ENCODE measurements at places on chromosomes 7 and 10. TPM values are rescaled to one million over a fixed set of nuclear protein-coding genes. Genes with fewer than 3 reads are reported as not detected.

DNA sequence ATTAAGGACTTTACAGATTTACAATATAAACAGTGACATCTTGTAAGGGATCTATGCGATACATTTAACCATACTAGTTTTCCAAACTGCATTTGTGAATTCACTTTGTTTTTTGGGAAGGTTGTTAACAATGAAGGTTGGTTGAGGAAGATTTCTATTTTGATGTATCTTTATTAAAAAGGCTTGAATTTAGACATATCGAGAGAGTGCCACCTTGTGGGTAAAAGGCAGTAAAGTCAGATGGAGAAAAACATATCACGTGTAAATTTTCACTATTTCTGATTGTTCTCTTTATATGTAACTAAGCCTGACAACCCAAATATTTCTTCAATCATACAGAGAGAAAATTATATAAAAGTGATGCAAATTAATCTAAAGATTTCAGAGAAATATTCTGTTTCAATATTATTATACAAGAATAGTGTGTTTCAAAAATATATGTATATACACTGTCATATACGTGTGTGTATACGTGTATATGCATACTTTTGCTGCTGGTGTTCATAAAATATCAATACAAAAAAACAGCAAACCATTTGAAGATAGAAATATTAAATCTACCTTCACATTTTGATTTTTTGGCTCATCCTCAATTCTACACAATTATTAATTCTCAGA, 988.6 kb downstream of the SORCS1 start:
- H3K36me3 ChIP-seq, result no peaks in the 10 kb centered on the region
- H3K27ac ChIP-seq, result no peak overlapping the region
- H3K4me1 ChIP-seq, result no peaks in the 10 kb centered on the region
- no peak overlapping the region for H3K4me3 ChIP-seq

Gene MBL2
- not detected for polyA plus RNA-seq

DNA sequence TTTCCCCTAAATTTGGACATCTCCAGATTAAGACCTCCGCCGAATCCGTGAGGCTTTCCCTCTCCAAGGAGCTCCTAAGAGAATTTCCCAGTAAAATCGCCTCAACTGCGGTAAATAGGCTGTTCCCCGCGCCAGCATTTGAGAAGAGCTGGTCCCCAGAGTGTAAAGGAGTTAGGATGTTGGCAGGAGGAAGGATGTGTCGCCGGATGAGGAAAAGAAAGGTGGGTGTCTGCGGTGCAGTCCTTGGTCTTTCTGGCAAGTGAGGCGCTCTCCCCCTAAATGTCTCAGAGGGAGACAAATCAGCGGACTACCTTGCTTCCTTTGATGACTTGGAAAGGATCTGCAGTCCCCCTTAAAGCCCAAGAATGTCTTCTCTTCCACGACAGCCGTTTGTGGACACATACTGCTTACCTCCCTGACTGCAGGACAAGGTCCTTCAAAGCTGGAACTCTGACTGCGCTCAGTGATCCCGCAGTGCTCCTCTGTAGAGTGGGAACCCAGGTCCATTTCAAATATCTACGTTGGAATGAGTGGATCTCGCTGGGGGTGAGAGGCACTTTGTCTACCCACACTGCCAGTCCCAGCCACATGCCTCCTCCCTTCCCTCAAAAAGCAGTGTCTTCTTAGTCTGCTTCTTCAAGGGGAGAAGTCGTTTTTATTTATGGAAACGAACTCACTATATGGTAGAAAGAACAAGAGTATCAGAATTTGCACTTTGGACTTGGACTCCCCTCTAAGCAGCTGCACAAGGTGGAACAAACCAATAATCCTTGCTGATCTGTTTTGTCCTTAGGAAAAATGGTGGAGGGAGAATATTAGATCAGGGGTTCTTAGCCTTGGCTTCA, 1.1 kb upstream of the DLG5 start:
- H3K36me3 ChIP-seq, result no peaks in the 10 kb centered on the region
- H3K27me3 ChIP-seq, result peaks cover 72% of the 10 kb centered on the region
- DNase-seq, result no peak

GRCh38 chr7:17131060-17131345, 167.4 kb upstream of the AHR start:
- no peaks in the 10 kb centered on the region for H3K27me3 ChIP-seq
- peaks cover 5% of the 10 kb centered on the region for H3K4me1 ChIP-seq
- no peak overlapping the region for H3K4me3 ChIP-seq
- H3K27ac ChIP-seq, result no peak overlapping the region
- DNase-seq, result no peak

- peaks cover 41% of the 10 kb centered on the region for H3K27me3 ChIP-seq
- H3K36me3 ChIP-seq, result no peaks in the 10 kb centered on the region
- H3K4me1 ChIP-seq, result peaks cover 4% of the 10 kb centered on the region
- DNase-seq, result peak; percentile 65
- peak within 1 kb of the TSS; percentile 90 for H3K4me3 ChIP-seq
- no peak within 1 kb of the TSS for H3K27ac ChIP-seq
Observed at GRCh38 chr10:90857635-90858460, at the start of gene HTR7. Gene HTR7, minus strand, starts transcription at chr10:90858039. Its CDS starts 368 bp downstream, at chr10:90857671.

GRCh38 chr10:52768001-52768532, 4.5 kb downstream of the MBL2 start:
- H3K4me1 ChIP-seq, result no peaks in the 10 kb centered on the region
- H3K36me3 ChIP-seq, result no peaks in the 10 kb centered on the region
- H3K4me3 ChIP-seq, result no peak overlapping the region

DNA sequence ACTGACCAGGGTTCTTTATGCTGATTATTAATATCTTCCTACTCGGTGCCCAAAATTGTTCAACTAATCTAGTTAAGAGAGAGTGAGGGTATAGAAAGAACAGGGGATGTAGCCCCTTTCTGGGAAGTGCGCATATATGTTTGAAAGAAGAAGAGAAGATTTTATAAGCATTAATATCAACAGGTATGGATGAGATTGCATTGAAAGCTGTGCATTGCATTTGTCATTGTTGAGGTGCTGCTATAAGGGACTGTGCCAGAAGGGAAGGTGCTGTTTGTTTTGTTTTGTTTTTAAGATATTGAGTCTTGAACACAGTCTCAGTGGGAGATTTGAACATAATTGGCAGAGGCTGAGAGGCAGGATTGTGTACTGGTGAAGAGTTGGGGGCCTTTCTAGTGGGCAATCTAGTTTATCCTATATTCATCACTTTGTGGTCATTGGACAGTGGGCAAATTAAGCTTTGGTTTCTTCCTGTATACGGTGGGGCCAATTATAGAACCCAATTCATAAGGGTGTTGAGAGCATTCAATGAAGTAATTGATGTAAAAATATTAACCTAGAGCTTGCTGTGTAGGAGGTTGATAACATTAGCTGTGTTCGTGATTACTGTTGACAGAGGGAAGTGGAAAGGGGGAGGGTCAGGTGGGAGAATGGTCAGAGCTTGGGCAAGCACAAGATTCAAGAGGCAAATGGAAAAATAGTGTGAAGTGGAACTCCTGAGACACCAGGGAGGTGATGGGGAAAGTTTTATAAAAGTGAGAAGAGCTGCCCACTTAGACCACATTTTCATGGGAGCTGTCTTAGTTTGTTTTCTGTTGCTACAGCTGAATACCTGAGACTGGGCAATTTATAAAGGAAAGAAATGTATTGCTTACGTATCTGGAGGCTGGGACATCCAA, 19.9 kb upstream of the PCGF5 start:
- H3K27me3 ChIP-seq, result no peaks in the 10 kb centered on the region
- H3K4me1 ChIP-seq, result peaks cover 80% of the 10 kb centered on the region
- peaks cover 9% of the 10 kb centered on the region for H3K36me3 ChIP-seq
- H3K27ac ChIP-seq, result peak overlapping the region; percentile 85
- peak overlapping the region; percentile 51 for H3K4me3 ChIP-seq

- no peaks in the 10 kb centered on the region for H3K4me1 ChIP-seq
- H3K27me3 ChIP-seq, result peaks cover 3% of the 10 kb centered on the region
- no peaks in the 10 kb centered on the region for H3K36me3 ChIP-seq
- no peak for DNase-seq
Observed at GRCh38 chr7:115851291-115851690, 179.3 kb downstream of the TFEC start.

Gene CTAGE4
- polyA plus RNA-seq, result not detected

DNA sequence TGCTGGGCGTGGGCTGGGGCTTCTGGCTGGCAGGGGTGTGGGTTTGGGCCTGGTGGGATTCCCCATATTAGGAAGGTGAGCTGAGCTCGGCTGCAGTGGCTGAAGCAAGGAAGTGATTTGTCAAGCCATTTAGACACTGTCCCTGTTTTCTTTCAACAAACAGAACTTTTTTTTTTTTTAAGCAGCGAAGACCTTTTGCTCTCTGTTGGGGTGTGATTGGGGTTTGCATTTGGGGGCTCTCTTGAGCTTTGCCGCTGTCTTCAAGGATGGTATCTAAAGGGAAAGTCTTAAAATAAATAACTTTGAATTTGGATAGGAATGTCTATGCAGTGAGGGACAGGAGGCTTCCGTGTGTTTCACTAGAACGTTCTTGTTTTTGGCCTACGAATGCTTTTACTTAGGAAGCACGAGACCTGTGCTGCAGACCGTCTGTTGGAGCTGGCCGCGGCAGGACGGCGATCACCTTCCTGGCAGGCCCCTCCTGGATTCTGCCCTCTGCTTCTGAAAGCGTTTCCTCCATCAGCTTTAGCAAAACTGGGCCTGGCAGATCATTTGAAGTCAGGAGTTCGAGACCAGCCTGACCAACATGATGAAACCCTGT, 43.9 kb downstream of the FOXK1 start:
- DNase-seq, result no peak
- H3K4me3 ChIP-seq, result peak overlapping the region; percentile 94
- no peaks in the 10 kb centered on the region for H3K27me3 ChIP-seq
- peaks cover 22% of the 10 kb centered on the region for H3K4me1 ChIP-seq
- H3K27ac ChIP-seq, result peak overlapping the region; percentile 98

GRCh38 chr7:21945454-21946221, at the start of gene CDCA7L:
Gene CDCA7L, minus strand, starts transcription at chr7:21945899. Its CDS starts 95 bp downstream, at chr7:21945804.
- peak within 1 kb of the TSS; percentile 65 for H3K27ac ChIP-seq
- H3K36me3 ChIP-seq, result no peaks in the 10 kb centered on the region
- DNase-seq, result peak; percentile 53
- peaks cover 59% of the 10 kb centered on the region for H3K4me1 ChIP-seq
- H3K27me3 ChIP-seq, result no peaks in the 10 kb centered on the region

Gene PRSS2
- not detected for polyA plus RNA-seq

Gene GIMAP4
- 341 TPM for polyA plus RNA-seq

Gene PIK3CG
- 19.5 TPM for polyA plus RNA-seq

DNA sequence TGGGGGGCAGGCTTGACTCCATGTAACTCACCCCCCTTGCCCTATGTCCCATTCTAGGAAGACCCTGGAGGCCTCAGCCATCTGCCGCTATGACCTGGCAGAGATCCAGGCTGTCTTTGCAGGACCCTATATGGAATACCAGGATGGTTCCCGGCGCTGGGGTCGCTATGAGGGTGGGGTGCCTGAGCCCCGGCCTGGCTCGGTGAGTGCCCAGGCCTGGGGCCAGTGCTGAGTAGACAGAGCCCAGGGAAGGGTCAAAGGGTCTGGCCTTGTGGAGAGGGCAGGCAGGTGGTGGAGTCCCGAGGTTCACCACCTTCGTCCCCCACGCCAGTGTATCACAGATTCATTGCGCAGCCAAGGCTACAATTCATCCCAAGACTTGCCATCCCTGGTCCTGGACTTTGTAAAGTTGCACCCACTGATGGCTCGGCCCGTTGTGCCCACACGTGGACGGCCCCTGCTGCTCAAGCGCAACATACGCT, 7.5 kb downstream of the MRPL43 start:
- DNase-seq, result no peak
- no peak overlapping the region for H3K4me3 ChIP-seq
- no peaks in the 10 kb centered on the region for H3K27me3 ChIP-seq

Gene IPMK
- 1.8 TPM for polyA plus RNA-seq

DNA sequence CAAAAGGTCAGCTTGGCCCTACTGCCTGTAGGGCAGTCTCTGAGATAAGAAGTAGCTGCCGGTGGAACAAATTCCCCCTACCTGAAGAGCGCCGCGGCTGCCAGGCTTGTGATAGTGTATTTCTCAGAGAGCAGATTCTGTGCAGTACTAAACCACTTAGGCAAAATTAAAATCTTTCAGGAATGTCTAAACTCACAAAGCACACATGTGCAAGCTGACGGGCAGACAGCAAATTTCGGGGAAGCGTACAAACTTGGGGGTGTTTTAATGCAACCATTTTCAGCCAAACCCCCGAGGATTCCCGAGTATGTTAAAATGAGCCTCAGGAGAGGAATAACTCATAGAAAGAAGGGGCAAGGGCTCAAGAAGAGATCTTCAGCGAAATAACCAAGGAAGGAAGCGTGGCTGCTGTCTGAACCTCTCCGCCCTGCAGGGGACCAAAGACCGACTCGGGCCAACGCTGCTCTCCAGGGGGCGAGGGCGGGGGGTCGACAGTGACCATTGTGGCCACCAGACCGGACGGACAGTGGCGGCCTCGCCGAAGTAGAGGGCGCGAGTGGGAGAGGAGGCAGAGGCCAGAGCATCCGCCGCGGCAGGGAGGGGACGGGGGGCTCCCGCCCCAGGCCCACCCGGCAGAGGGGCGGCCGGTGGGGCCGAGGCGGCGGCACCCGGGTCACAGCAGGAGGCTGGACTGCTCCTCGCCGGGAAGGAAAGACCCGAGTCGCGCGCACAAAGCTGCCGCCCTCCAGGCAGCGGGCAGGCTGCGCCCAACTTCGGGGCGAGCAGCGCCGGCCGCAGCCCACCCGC, 819 bp downstream of the HYCC1 start:
- peak; percentile 23 for DNase-seq
- H3K4me1 ChIP-seq, result peaks cover 4% of the 10 kb centered on the region
- H3K4me3 ChIP-seq, result no peak overlapping the region
- H3K27me3 ChIP-seq, result no peaks in the 10 kb centered on the region
- no peak overlapping the region for H3K27ac ChIP-seq

DNA sequence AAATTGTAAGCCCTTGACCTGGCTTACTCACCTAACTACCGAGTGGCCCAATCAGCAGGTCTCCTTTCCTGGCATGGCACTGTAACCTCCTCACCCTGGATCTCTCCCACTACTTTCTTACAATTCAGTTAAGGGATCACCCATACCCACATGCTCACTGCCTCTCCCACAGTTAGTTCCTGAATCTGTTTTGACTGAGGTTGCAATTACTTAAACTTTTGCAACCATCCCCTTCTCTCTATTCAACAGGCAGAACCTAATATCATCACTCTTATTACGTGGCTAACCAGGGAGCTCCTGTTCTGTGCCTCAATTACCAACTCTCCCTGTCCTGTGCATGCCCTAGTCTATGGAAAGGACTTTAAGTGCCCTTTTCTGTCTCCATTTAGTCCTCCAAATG, 84.2 kb upstream of the IKZF1 start:
- peaks cover 24% of the 10 kb centered on the region for H3K36me3 ChIP-seq
- no peaks in the 10 kb centered on the region for H3K27me3 ChIP-seq
- H3K4me3 ChIP-seq, result no peak overlapping the region
- peaks cover 49% of the 10 kb centered on the region for H3K4me1 ChIP-seq
- no peak overlapping the region for H3K27ac ChIP-seq

- no peak overlapping the region for H3K27ac ChIP-seq
- H3K36me3 ChIP-seq, result no peaks in the 10 kb centered on the region
- DNase-seq, result no peak
- H3K27me3 ChIP-seq, result peaks cover 14% of the 10 kb centered on the region
Observed at GRCh38 chr7:24341691-24342413, 57.9 kb downstream of the NPY start.

Gene LRMDA
- polyA plus RNA-seq, result not detected

DNA sequence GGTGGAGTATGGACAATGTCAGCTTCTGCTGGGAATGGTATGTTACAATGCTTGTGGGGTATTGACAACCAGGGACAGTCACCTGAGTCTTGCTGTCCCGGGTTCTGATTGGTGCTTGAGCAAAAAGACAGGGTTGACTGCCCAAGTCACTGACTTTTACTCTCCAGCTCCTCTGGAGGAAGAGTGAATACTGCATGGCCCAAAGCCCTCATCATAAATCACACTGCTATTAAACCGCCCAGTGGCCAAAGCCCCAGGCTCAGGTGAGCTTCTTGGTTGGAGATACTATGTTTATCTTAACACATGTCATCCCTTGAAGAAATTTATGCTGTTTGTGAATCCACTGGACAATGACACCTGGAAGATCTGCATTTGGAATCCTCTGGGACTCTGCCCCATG, 90.0 kb upstream of the IGFBP3 start:
- DNase-seq, result no peak
- no peaks in the 10 kb centered on the region for H3K4me1 ChIP-seq
- no peak overlapping the region for H3K27ac ChIP-seq
- peaks cover 10% of the 10 kb centered on the region for H3K36me3 ChIP-seq
- no peak overlapping the region for H3K4me3 ChIP-seq
- peaks cover 1% of the 10 kb centered on the region for H3K27me3 ChIP-seq
